Hypothalamus (tissue), 51 donors: ENCODE measurements at places on chromosomes 12 and 14.

DNA sequence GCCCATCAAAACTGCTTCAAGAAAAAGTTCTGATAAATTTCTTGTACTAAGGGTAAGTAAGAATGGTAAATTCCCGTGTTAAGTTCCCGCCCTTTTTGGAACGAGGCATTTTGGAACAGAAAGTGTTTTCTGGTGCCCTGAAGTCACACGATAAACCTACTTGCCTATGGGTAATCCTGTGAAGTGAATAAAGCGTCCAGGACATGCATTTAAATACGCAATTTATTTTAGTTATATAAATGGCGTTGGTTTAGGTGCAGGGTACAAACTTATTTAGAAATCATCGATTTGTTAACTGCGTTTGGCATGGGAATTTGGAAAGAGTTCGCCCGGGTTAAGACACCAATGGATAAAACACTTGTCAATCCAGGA, 715 bp upstream of the RAP1B start:
- DNase-seq = no peak

DNA sequence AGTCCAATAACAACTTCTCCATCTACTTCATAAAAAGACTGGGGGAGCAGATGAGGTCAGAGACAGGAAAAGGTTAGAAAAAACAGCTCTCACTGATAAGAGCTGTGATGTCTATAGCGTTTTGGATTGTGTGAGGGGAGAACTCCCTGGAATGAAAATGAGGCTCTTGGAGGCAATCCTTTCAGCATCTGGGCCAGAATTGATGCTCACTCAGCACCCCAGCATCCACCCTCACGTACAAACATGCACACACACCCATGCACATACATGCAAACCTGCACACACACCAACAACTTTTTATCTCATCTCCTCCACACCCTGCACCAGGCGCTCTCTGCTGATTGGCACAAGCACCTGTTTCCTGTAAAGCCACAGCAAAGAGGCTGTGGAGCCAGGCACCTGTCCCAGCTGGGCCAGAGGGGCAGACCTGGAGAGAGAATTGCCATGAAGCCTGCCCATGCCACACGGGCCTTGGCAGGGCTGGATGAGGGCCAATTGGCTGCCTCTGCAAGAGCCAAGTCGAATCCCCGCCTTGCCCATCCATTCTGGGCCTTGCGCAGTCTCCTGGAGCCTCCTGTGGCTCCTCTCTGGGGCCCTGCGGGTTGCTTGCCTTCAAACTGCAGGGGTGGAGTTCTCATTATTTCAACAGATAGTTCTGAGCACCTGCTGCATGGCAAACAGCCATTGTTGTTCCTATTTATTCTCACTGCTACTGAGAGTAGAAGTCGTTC, 53.1 kb downstream of the SYNE3 start:
- DNase-seq = no peak

GRCh38 chr14:86938320-86938719, 1054.7 kb downstream of the GALC start:
- DNase-seq = no peak

DNA sequence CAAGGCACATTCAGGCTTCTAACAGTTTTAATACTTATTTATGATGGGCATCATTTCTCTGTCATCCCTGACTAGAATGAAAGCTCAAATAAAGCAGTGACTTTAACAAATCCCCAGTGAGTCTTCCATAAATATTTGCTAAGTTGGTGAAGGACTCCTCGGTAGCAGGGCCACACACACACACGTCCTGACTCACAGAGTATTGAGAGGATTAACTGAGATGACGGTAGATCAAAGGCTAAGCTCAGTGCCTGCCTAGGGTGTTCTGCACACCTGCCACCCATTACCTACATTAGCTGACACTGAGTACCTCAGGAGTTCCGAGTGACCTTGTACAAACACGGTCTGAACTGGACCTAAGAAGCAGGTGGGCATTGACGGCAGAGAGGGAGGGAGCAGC, 197.3 kb upstream of the SFSWAP start:
- DNase-seq = no peak

- DNase-seq = no peak
Measured at GRCh38 chr12:114776731-114777442, 92.9 kb upstream of the TBX3 start.

- no peak for DNase-seq
Measured at GRCh38 chr12:18352312-18352711, 91.0 kb downstream of the PIK3C2G start.

GRCh38 chr14:58488550-58488949, 61.0 kb downstream of the KIAA0586 start:
- no peak for DNase-seq

GRCh38 chr14:74609721-74610120, 2.3 kb downstream of the LTBP2 start:
- no peak for DNase-seq

DNA sequence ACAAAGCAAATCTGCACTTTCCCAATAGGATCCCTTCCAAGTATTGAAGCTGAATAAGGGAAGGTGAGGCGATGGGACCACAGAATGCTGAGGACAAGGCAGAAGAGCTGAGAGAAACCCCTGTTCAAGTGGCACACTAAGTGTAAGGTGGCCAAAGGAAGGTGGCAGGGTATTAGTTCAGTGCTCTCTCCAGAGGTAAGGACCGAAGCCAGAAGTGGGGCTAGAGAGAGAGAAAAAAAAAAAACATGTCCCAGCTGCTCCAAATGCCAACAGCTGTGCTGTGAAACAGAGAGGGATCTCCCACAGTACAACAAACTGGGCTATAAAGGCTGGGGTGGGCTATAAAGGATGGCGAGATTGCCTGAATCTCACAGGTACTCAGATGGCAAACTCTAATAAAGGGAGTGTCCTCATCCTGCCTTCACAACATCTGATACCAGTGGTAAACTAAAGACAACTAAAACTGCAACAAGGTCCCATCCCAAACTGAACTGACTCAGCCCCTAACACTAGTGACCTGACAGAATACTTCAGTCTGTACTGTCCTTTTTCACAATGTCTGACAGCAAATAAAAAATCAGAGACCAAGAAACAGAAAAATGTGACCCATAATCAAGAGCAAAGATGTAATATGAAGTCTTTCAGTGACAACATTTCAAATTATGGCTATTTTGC, 47.9 kb downstream of the CDK17 start:
- no peak for DNase-seq

DNA sequence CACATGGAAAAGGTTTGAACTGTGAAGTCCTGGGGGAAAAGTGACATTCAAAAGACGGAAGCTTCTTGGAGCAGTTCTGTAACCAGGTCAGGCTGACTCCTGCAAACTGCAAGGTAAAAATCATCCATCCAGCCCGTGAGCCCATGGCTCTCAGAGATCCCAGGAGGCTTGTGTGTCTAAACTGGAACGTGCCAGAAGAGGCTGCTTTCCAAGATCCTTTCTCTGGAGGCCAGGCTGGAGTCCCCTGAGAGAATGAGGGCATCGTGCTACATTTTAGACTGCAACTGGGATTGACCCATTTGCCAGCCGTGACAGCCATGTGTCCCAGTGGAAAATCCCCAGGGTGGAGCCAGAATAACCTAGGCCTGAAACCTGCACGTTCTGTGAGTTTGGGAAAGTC, 7.8 kb upstream of the WSCD2 start:
- DNase-seq = no peak

DNA sequence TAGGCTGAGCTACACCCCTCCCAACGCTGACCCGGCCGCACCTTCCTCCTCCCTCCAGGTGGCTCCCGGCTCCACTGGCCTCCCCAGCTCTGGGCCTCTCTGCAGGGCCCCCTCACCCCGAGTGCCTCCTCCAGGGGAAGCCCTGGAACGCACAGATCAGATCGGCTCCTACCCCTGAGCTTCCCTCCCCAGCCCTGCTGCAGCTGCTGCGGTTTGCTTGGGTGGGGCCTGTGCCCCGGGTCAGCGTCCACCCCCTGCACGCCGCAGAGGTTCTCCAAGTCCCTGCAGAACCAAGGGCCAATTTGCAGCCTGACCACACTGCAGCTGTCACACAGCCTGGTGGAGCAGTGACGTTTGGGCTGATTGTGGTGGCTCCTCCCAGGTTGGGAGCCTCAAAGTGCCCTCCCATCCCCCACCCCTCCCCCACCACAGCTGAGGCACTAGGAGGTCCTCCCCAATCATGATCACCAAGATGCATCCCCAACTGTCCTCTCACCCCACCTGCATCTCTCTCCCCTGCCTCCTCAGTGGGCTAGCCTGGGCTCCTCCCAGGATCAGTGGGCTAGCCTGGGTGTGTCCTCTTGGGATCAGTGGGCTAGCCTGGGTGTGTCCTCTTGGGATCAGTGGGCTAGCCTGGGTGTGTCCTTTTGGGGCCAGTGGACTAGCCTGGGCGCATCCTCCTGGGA, 12.8 kb upstream of the FBRSL1 start:
- DNase-seq = no peak

DNA sequence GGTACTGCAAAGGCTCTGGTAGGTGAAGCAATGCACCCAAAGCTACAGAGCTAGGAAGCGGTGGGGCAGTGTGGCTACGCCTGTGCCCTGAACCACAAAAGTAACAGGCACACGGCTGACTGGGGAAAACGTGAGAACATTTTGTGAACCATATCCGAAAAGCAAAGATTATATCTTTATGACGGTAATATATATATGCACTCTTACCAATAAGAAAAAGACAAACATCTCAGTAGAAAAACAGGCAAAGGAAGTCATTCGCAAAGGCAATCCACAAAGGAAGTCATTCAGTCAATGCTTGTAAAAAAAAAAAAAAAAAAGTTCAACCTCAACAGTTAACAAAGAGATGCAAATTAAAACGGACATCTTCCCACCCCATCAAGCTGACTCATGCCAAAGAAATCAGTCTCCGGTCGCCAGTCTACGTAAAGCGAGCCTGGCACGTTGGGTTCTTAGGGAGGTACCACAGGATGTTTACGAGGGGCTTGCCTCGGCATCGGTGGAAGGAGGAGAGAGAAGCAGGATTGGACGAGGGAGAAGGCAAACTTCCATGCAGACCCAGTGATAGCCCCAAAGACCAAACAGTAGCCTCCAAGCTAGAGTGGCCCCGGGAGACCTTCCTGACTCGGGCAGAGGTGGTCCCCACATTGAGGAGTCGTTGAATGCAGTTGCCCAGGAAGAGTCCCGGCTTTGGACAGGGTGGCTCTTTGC, 39.4 kb upstream of the PPP2R5C start:
- DNase-seq = no peak

- DNase-seq = no peak
Measured at GRCh38 chr14:94009767-94010166, 12.7 kb downstream of the CCDC197 start.

- DNase-seq = no peak
Measured at GRCh38 chr12:106736051-106736957, 38.2 kb upstream of the RIC8B start.

DNA sequence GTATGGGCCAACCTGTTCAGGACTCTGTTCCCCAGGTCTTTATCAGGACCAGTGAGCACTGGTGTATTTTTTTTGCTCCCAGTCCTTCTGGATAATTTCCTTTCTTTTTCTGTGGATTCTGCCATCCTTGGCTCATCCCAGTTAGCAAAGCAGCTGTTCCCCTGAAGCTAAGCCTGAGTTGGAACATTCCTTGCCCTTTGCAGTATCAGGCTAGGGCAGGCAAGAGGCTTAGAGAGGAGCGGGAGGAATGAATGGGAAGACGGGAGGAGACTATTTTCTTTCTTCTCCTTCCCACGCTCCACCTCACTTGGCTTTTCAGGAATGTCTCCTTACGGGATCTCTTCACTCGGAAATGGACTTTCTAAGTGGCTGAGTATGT, 29.2 kb downstream of the ERG28 start:
- no peak for DNase-seq

DNA sequence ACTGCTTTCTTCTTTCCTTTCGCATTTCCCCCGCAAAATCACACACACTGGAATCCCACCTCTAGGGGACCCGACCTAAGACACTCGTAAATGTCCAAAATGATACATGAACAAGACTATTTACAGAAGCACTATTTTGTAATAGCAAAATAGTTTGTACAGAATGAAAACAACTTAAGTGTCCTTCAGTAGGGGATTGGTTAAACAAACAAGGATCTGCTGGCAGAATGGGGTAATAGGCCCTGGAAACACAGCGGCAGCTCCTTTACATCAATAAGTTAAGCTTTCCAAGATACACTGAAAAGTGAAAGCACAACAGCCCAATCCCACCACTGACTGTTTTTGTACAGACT, 48.8 kb downstream of the LTBP2 start:
- no peak for DNase-seq

DNA sequence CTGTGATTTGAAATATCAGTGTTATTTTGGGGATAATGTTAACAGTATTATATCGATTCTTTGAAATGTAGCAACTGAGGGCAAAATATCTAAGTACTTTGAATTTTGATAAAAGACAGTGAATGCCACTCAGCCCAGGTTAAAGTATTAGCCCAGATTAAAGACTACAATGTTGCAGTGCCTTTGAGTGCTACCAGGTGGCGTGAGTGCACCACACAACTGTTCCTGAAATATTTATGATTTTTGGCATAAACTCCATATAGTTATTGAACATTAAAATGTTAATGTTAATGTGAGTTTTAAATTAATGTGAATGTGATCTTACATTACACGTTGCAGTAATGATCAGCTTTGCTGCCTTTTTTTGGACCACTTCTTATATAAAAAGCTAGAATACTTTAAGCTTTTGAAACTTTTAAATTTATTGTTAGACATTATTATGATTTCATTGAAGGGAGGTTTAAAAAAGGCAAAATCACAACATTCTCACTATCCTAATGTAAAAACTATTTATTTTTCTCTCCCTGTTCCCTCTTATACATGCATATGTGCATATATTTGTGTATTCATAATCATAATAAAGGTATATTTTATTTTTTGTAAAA, 22.5 kb downstream of the MRPS35 start:
- DNase-seq = no peak

DNA sequence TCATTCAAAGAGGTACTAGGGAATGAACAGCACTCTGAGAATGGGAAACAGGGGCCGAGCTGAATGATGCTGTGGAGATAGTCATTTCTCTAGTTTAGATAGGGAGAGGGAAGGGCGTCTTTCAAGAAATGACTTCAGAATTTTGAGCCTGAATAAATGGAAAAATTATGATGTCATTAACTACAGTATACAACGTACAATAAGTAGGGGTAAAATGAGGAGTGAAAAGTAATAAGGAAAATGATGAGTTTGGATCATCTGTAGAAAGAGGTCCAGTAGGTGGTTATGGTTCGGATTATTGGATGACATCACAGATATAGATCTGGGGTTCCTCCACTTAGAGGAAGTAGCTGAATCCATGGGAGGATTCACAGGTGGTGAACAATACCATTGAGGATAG, 960.0 kb downstream of the DIO2 start:
- DNase-seq = no peak

- no peak for DNase-seq
Measured at GRCh38 chr12:26022043-26022442, 63.6 kb downstream of the RASSF8 start.
